ENCODE measurements at places on chromosomes 7 and 10.

DNA sequence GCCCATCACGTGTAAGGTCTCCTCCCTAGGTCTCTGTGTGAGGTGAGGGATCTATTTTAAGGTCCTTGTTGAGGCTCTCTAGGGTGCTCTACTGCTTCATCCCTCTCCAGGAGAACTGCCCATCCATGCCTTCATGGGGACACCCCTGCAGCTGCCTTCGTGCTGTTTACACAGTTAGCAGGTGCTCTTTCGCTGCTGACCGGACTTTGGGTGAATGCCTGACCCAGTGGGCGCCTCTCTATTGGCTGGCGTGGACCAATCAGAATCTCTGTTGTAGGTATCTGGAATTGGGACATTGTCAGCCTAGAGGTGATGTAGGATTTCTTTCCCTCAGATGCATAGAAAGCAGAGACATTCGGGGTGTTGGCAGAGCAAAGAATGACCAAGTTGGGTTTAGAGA lies 38.7 kb upstream of the HMX3 start:
- DNase-seq, result no peak

DNA sequence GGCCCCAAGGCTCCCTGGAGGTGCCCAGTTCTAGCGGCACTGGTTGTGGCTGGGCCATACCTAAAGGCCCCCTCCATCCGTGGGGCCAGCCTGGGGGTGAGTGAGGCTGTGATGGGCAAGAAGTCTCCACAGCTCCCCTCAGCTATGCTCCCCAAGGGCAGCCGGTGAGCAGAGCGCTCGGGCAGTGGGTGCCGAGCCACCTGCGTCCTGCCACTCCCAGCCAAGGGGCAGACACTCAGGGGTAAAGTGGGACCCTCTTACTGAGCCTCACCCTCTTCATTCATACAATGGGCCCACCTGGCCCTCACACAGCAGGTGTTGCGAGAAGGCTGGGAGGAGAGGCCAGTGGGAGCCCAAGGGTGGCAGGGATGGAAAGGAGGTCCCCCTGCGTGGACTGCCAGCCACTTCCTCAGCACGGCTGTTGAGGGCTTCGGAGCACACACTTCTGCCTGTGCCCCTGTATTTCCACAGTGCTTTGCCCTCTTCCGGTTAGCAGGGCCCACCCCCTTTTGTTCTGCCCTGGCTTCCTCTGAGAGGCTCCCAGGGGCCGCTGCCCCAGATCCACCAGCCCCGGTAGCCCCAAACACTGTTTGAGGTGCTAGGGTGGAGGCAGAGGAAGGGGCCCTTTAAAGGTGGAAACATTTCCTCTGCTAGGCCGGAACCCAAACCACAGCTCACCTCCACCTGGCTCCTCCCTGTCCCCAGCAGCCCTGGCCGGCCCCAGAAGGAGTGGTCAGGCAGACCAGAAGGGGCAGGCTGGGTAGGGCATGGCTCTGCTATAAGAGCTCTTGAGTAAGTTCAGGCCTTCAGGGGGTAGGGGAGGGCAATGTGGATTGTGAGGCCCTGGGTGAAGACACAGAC lies 16.4 kb upstream of the C10orf105 start:
- no peak for DNase-seq

GRCh38 chr7:141122736-141123135 lies 48.9 kb downstream of the TMEM178B start:
- DNase-seq, result no peak

GRCh38 chr10:11760151-11760550 lies 18.0 kb downstream of the ECHDC3 start:
- no peak for DNase-seq

- DNase-seq, result no peak
Observed at GRCh38 chr7:73740771-73741170, 2.2 kb upstream of the ABHD11 start.

Data from activated T-cell treated with anti-CD3 and anti-CD28 coated beads for 48 hours (primary cell).